ENCODE measurements at places on chromosomes 7 and 10.

DNA sequence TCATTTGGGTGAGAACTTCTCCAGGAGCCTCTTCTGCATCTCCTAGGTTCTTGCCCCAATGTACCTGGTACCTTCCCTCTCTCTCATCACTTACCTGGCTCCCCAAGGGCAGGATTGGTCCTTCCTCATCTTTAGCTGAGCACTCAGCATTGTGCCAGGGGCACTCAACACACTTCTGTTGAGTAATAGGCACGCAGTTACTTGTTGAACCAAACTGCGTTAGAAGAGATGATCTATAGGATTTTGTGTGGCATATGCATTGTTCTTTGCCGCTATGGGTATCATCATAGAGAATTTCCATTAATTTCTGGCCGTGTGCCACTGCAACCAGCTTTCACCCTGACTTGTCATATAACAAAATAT is 16.4 kb downstream of the TBXAS1 start:
- no peak for DNase-seq

DNA sequence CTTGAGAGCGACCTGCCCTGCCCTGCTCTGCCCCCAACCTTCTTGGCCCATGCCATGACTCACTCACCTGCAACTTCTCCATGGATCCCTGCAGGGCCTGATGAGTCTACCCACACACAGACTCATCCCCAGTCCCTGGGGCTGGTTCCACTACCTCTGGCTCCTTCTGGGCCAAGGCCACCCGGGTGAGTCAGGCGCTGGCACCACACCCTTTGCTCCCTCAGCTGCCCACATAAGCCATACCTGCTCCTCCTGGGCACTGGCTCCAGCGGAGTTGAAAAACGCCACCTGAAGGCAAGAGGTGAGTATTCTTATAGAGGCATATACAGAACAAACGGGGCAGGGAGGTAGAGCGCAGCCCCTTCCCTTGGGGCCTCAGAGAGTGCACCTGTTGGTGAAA is 16.2 kb upstream of the MTPAP start:
- no peak for DNase-seq

DNA sequence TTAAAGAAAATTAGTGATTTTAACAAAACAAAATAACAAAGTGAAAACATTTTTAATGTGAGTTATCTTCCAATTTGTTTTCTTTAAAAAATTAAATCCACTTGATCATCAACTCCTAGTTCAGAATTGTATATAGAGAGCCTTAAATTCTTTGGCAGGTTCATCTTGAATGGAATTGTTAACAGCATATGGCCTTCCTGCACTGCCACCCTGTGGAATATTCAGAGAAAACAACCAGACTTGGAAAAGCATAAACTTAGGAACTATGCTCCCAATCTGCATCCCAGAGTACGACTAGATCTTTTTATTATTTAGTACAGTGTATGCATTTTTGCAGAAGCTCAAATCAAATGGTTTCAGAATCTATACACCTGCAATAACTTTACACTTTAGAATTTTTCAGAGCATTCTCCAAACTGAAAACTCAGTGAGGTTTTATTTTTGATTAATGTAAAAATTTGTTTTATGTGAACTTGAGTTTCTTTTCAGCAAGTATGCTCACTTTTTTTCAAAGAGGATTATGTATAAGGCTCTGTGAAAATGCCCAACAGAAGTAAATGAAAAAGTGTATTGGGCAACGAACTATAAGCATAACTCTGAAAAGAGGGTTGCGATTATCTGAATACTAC is 44.9 kb upstream of the ANK3 start:
- peak; percentile 13 for DNase-seq

DNA sequence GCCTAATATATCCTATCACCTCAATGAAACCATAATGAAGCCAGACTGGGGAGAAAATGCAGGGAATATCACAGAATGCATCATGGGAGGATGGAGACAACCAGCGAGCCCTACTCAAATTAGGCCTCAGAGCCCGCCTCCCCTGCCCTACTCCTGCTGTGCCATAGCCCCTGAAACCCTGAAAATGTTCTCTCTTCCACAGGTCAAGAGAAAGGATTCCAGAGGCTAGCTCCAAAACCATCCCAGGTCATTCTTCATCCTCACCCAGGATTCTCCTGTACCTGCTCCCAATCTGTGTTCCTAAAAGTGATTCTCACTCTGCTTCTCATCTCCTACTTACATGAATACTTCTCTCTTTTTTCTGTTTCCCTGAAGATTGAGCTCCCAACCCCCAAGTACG is 31.5 kb downstream of the PRSS2 start:
- DNase-seq: no peak

DNA sequence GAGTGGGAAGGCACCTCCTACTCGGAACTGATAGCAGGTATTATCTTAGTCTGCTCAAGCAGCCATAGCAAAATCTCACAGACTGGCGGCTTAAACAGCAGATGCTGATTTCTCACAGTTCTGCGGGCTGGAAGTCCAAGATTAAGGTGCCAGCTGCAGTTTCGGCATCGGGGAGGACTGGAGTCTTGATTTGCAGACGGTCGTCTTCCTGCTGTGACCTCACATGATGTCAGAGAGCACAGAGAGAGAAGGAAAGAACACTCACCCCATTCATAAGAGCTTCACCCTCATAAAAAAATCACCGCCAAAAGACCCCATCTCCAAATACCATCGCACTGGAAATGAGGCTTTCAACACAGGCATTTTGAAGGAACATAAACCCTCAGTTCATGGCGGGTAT is 216.5 kb upstream of the PITRM1 start:
- DNase-seq: no peak

DNA sequence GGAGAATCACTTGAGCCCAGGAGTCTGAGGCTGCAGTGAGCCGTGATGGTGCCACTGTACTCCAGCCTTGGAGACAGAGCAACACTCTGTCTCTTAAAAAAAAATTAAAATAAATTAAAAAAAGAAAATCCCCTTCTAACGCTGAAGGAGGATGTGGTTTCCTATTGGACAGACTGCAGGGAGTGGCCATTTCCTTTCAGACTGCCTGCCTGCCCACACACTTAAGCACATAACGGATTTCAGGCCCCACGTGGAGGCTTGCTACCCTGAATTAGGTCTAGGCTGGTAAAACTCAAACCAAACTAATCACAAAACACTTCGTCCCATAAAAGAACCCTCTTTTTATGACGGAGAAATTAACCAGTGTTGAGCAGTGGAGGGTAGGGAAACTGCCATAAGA is 34.0 kb downstream of the GATA3 start:
- DNase-seq: no peak

GRCh38 chr10:58239561-58240169 is 28.0 kb downstream of the IPMK start:
- DNase-seq: no peak

DNA sequence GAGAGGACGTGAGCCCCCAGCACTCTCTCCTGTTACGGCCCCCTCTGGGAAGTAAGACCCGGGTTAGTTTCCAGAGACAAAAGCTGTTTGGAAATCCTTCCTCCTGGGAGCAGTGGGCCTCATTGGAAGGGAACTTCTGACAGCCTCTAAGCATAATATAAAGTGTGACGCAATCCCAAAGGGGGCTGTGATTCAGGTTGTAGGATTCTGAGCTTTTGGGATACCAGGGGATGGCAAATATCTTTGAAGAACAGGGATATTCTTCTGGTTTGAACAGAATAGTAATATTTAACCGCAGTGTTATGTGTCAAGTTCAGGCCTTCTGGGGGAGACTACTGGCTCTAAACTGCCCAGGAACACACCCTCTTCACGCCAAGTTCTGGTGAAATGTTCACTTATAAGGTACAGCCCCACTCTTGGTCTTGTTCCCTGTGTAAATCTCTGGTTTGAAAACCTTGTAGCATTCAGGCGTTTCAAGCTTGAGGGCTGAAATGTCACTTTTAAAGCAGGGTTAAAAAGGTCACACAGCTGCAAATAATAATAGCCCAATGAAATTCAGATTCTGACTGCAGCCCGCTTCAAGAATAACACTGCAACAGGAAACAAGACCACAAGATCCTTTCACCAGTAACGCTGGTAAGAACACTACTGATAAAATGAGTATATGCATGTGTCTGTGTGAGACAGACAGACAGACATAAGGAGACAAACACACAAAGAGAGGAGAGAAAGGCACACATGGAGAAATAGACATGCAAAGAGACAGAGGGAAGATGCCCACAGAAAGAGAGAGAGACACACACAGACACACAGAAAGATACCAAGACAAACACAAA is 69.0 kb downstream of the CREB5 start:
- no peak for DNase-seq

DNA sequence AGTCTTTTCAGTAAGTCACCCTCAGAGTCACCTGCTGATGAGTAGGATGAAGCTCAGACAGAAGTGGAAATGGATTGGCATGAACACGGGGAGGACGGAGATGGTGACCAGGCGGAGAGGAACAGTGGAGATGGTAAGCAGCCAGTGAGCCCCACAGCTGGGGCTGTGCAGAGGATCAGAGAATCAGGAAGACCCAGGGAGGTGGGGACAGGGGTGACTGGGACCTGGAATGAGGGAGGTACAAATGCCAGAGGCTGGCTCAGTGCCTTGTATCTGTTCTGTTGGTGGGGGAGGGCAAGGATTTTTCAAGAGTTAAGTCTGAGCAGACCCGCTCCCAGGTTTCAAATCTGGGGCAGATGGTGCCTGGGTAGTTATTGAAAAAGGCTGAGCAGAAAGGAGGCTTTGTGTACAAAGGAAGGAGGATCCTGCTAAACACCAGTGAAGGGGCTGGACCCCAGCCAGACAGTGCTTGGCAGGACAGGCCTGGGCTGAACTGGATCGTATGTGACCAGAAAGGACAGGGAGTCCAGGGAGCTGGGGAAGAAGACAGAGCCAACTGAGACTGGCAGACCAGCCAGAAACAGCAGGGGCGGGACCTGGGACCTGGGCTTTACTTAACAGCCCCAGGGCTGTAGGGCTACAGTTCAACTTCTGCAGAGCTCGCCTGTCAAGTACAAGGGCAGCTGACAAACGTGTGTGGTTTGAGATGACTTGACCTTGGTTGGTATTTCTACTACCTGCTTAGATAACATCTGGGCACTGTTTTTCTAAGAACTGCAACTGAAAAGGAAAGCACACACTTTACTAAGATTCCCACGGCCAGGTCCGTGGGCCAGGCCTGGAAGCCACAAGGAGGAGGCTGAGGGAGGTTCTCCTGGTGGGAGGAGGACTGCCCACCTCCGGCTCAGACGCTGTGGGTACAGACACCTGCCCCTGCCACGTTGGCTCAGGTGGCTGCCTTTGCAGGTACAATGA is 13.2 kb upstream of the FRMPD2 start:
- DNase-seq: no peak

DNA sequence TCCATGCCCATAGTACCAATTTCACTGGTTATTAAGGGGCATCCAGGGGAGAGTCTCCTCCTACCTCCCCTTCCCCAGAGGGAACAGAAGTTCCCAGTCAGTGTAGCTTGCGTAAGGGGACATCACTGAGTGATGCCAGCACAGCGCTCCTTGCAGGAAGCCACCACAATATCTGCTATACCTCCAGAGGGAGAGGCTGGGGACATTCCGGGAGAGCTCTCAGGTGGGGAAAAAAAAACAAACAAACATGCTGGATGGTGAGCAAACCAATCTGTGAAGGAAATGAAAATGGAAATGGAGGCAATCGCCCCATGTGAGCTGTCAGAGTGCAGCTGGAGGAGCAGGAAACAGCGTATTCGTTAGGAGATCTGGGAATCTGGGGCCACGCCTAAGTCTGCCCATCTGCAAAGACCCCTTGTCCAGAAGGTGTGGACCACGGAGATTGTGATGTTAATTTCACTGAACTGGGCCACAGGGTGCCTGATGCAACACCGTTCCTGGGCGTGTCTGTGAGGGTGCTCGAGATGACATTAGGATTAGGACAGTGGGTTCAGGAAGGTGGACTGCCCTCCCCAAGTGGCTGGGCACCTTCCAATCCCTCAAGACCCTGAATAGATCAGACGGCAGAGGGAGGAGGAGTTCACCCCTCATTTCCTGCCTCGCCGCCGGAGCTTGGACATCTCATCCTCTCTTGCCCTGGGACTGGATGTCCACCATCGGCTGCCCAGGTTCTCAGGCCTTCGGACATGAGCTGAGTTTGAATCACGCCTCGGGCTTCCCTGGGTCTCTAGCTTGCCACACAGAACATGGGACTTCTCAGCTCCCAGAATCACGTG is 30.5 kb downstream of the GNA12 start:
- no peak for DNase-seq

- DNase-seq: peak; percentile 47
Measured at GRCh38 chr7:101085162-101085964, at the start of gene TRIM56. TRIM56 (plus strand) TSS chr7:101085481; CDS start chr7:101087313, 1,832 bp downstream.

DNA sequence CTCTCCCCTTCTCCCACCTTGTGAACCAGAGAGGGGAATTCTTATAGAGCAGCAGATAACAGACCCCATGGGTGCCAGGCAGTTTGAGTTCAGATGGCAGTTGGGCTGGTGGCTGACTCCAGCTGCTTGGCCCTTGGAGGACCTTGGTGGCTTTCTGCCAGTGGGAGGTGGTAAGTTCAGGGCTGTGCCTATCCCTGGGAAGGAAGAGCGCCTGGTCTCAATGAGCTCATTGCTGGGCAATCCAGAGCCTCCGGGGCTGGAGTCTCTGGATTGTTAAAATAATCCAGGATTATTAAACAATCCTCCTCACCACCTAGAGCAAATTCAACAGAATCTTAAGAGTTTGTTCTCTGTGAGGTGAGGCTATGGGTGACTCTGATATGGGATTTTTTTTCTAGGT is 105.2 kb downstream of the FANK1 start:
- no peak for DNase-seq

- no peak for DNase-seq
Measured at GRCh38 chr10:7218968-7219367, 191.9 kb downstream of the SFMBT2 start.

DNA sequence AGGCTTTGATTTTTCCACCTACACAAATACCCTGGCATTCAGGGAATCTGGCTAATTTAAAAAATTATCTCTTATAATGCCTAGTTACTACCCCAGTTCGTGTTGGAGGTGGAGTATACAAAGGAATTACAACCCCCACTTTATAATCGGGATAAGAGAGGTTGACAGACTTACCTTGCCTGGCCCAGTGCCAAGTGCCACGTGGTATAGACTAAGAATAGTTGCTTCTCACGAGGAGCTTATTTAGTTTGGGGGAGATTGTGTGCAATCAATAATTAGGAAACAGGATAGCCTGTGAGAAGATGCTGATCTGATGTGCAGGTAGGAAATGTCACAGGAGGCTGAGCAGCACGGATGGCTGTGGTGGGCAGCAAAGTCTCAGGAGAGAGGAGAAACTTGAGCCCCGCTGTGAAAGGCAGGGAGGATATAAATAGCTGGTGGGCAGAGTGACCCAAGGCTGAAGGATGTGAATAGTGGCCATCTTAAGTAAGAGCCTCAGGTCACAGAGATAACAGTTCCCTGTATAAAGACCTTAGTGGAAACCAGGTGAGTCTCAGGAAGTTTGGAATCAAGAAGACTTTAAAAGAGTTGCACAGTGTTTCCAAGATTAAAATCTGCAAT is 11.3 kb upstream of the ATXN7L1 start:
- DNase-seq: no peak

- DNase-seq: no peak
Measured at GRCh38 chr10:97590082-97590747, 694 bp downstream of the C10orf62 start.

DNA sequence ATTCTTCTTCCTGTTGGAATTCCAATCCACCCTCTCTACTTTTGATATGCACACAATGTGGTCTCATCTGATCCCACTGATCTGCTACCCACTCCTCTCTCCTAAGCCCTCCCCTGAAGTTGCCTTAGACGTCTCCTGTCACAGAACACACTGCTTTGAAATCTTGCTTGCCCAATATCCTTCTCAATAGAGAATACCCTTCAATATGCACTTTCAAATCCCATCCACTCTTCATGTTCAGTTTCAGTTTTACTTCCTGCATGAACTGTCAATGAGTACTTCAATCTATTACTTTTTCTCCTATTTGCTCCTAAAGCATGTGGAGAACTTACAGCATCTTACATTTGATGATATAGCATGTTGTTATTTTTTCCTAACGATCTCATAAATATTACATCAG is 93.5 kb downstream of the UPF2 start:
- DNase-seq: no peak
